Activated effector memory CD4-positive, alpha-beta T cell treated with Interleukin-2 at 50 U/mL for 16 hours (primary cell): ENCODE measurements at places on chromosomes 5 and 9.
A peak's percentile ranks its signal among the peaks of the same experiment; 100 is the strongest.

- peak; percentile 84 for DNase-seq
These were observed 885 bp downstream of the RNF44 start for GRCh38 chr5:176536132-176536901.

GRCh38 chr9:126561582-126561981, 52.1 kb upstream of the LMX1B start:
- DNase-seq: no peak

DNA sequence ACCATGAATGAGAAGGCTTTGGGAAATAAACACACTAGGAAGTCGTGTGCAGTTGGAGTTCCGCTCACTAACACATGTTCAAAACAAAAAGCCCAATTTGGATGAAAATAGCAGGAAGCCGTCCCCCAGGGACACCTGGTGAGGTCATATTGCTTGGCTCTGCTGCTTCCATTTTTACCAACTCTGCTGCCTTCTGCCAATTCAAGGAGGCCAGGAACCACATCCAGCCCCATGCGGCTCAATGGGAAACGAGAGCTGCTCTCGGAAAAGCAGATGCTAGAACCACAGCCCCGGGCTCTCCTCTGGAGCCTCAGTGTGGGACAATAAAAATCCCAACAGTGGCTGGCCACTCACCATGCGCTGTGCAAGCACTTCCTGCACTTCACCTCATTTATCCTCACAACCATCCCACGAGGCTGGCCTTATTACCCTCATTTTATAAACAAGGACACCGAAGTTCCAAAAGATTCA, 13.4 kb downstream of the ADAM19 start:
- no peak for DNase-seq

GRCh38 chr5:142421228-142421617, 96.4 kb upstream of the SPRY4 start:
- DNase-seq: no peak

DNA sequence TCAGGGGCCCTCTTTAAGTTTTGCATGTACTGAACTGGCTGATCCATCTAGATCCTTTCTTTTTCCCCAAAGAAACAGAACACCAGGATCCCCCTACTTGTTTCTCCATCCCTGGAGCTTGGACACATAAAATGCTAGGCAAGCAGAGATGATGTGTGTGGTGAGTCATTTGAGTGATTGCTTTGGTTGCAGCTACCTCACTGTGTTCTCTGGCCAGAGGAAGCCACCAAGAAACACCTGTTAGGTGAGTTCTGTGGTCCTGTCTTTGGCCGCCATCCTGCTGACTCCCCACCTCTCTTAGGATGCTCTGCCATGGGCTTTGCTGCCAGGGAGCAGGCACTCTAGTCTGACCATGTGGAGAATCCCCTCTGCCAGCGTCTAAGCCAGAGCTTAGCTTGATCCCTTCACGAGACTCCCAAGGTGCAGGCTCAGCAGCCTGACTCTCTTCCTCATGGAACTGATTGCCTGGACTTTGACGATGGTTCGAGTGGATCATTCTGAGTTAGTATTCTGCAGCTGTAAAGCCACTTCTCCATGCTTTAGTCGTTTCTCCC, 27.3 kb upstream of the DENND1A start:
- no peak for DNase-seq

GRCh38 chr9:6047020-6047419, 31.6 kb upstream of the RANBP6 start:
- no peak for DNase-seq

DNA sequence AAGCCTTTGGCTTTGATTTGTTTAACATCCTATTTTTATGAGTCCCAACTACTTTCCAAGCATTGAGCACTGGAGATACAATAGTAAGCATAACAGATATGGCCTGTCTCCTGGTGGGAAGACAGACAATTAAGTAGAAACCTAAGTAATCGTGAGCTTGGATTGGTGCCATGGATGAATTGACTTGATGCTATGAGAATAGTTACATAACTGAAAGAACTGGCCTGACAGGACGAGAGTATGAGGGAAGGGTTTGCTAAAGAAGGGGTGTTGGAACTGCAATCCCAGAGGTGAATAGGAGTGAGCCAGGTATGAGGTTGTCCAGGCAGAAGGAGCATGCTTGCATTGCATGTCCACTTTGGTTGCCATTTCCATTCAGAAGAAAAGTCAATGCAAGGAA, 52.4 kb downstream of the GPR21 start:
- no peak for DNase-seq

GRCh38 chr9:105701145-105701544, 6.8 kb downstream of the TMEM38B start:
- DNase-seq: no peak

- no peak for DNase-seq
These were observed 8.2 kb downstream of the RAPGEF1 start for GRCh38 chr9:131731644-131732043.

- no peak for DNase-seq
These were observed 1978.6 kb upstream of the CDH6 start for GRCh38 chr5:29214839-29215238.

- no peak for DNase-seq
These were observed 301.2 kb downstream of the DTWD2 start for GRCh38 chr5:118687100-118687499.

DNA sequence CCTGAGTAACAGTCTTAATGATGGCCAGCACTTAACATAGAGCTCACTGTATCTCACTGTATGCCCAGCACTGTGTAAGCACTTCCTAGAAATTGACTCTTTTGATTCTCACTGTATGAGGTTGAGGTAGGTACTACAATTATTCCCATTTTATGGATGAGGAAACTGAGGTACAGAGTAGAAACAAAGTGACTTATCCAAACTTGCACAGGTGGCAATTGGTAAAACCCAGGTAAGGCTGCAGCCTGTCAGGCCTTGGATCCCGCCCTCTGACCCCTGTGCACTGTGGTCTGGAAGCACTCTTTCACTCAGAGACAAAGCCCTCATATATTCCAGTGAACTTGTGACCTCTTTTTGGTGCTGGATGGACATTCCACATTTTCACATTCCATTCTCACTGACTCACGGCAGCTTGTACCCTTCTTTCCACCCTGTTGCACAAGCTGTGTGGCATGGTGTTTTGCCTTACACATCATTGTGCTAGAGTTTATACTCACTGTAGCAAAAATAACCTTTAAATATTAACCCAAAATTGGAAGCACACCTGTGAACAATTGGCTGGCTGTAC, 21.7 kb downstream of the ANKRD55 start:
- no peak for DNase-seq

DNA sequence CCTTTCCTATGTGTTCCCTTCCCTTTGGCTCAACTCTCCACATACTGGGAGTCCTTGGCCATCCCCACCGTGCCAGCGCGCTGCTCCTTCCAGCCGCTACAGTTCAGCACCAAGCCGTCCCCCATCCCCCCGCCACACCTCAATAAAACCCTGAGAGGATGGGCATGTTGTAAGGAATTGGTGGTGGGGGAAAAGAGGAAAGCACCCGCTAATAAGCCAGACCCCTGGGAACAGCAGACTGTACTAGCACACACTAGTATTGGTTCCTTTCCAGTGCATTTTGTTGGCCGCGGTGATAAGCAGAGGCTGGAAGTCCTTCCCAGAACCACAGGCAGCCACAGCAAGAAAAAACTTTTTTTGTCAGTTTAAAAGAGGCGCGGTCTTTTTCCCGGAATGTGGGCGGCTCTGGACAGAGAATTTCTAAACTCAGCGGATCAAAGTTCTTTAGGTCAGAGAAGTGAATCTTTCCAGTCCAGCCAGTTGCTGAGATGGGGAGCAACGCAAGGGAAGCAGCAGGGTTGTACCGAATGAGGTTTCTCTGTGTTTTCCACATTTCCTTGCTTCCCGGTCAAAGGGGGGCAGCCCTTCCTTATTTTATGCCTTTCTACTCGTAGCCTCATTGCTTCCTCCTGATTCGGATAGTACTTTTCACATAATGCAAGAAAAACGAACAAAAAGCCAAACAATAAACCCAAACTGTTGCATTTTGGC, 2.1 kb downstream of the CHSY3 start:
- DNase-seq: no peak
